Thoracic aorta (tissue), 2 donors: ENCODE measurements at places on chromosomes 7 and 10.

DNA sequence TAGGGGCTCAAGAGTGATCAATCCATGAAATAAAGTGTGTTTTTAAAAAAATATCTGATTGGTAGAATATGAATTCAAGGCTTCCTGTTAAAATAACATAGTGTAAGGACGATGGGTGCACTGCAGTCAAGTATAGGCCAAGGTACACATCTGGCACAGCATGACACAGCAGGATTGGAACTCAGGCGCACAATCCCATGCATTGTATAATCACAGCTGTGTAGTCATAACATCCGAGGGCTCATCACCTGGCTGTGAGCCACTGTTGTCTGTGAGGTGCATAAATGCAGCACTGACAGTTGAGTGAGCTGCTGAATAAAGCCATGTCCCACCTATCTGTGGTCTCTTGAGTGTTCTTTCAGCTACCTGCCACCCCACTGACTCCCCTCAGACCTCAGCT, 142.3 kb upstream of the HPS1 start:
- no peak for DNase-seq

GRCh38 chr7:129792721-129793120, 160.0 kb downstream of the UBE2H start:
- DNase-seq: no peak

- no peak for DNase-seq
Measured at GRCh38 chr7:123410273-123410904, 124.0 kb downstream of the IQUB start.

- no peak for DNase-seq
Measured at GRCh38 chr7:32330602-32331001, 159.6 kb downstream of the LSM5 start.

DNA sequence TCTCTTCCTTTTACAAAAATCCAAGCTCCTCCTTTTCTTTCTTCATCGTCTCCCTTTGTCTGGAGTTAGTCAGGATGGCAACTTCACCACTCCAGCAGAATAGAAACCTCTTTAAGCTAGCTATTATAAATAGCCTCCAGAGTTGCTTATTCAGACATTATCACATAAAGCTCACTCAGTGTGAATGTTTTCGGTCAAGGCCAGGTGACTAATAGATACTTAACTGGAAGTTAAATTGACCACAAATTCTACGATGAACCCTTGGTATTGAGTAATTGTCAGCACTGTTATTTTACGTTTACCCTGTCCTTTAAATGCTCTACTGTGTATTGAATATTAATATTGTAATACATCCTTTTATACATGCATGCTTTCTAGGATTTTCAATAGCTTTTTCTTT, 340.4 kb downstream of the OTUD1 start:
- no peak for DNase-seq

GRCh38 chr7:47357863-47358262, 224.0 kb downstream of the TNS3 start:
- no peak for DNase-seq

DNA sequence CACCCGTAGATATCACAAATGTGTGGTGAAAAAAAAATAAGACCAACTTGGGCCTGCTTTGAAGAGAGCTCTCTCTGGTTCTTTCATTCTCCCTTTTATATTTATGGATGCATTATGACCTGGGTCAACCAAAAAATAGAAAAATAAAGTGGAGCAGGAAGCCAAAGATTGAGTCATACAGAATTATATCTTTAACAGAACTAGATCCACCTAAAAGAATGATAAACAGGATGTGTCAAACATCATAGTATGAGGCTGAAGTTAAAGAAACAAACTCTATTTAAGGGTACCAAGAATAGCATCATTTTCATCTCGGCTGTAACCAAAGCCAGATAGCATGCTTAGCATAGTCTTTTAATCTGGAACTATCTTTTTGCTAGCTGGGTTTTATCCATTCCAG, 28.8 kb upstream of the NMT2 start:
- no peak for DNase-seq

- DNase-seq: no peak
Measured at GRCh38 chr10:34644224-34644623, 170.9 kb downstream of the PARD3 start.

GRCh38 chr10:124495162-124495561, 33.5 kb downstream of the LHPP start:
- no peak for DNase-seq
